Purkinje cell (primary cell): ENCODE measurements at places on chromosomes 12 and 14. TPM values are rescaled to one million over a fixed set of nuclear protein-coding genes. Genes with fewer than 3 reads are reported as not detected.

Gene RPGRIP1
- 0.74 and 6.9 TPM in 2 replicates for polyA plus RNA-seq

Gene IL22
- 2.3 TPM in 1 of 2 replicates, not detected in the other for polyA plus RNA-seq

Gene LBHD2
- polyA plus RNA-seq: 1.2 TPM in 1 of 2 replicates, not detected in the other

Gene OASL
- 0.22 TPM in 1 of 2 replicates, not detected in the other for polyA plus RNA-seq

Gene CEP170B
- polyA plus RNA-seq: 0.31 and 0.87 TPM in 2 replicates

Gene BEST3
- not detected in 2 replicates for polyA plus RNA-seq

Gene TRHDE
- polyA plus RNA-seq: 3.8 TPM in 2 replicates

Gene MYO1H
- not detected in 2 replicates for polyA plus RNA-seq

Gene FAM90A1
- polyA plus RNA-seq: 0.29 TPM in 1 of 2 replicates, not detected in the other

Gene STYK1
- polyA plus RNA-seq: 0.50 TPM in 1 of 2 replicates, not detected in the other

Gene AQP6
- 0.12 TPM in 1 of 2 replicates, not detected in the other for polyA plus RNA-seq

Gene PYGL
- 5.2 and 14.0 TPM in 2 replicates for polyA plus RNA-seq
